ENCODE measurements at places on chromosomes 6 and 20. TPM values are rescaled to one million over a fixed set of nuclear protein-coding genes. Genes with fewer than 3 reads are reported as not detected.

GRCh38 chr6:138757136-138757535 is 16.4 kb upstream of the CCDC28A start:
- no peak for DNase-seq

DNA sequence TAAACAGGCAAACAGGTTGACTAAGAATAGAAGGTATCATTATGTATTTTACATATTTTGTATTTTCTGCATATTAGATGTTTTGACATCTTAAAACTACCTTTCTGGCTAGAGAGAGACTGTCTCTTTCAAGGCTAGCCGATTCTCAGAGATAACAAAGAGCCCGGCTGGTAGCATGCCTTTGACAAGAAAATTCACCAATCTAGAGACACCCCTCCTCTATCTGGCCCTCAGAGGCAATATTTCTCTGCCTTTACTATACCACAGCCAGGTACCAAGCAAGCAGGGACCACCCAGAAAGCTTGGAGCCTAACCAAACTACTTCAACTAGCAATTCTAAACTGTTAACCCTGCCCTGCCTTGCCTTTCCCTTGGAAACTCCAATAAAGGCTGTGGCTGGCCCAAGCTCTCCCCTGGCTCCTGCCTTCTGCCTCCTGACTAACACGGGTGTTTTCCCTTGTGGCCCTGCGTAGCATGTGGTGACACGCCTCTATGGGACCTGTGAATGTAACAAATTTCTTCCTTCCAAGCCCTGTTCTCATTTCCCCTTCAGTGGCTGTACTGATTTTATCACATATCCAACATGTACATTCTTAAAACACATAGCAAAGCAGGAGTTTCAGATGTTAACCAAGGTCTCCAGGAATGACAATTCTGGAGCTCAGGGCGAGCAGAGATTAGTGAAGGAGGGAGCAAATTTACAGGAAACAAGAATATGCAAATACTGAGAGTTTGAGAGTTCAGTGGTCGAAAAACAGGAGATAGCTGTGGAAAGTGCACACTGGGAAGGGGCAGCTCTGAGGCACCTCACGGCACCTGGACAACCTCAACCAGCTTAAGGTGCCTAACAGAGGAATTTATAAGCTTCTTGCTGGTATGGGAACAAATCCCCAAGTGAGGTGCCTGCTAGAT is 120.8 kb downstream of the BACH2 start:
- no peak for DNase-seq

DNA sequence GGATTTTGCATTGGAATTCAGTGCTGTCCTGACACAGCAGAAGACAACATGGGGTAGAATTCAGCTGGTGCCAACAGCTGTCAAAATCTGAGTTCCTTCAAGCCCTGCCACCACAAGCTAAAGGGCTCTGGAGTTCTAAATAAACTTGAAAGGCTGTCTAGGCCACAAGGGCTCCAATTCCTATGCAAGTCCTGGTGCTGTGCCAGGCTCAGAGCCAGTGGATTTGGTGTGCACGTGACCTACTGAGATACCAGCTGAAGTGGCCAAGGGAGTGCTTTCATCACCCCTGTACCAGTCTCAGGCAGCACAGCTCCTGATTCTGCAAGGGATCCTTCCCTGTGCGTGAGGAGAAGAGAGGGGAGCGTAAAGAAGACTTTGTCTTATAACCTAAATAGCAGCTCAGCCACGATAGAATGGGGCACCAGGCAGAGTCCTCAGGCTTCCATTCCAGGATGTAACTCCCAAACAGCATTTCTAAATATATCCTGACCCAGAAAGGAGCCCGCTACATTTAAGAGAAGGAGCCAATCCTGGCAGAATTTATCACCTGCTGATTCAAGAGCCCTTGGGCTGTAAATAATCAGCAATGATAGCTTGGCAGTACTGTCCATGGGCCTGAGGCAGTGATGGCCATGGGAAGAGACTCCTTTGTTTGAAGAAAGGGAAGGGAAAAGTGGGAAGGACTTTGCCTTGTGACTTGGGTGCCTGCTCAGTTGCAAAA is 881.2 kb upstream of the EPHA7 start:
- peak; percentile 82 for DNase-seq

- DNase-seq = no peak
These were observed 26.9 kb upstream of the FANCE start for GRCh38 chr6:35425284-35425683.

- DNase-seq = peak; percentile 13
These were observed 26.6 kb upstream of the MYT1 start for GRCh38 chr20:64137598-64138031.

Gene SLC22A7
- not detected for total RNA-seq

Gene HSD17B8
- 24.8 TPM for total RNA-seq

DNA sequence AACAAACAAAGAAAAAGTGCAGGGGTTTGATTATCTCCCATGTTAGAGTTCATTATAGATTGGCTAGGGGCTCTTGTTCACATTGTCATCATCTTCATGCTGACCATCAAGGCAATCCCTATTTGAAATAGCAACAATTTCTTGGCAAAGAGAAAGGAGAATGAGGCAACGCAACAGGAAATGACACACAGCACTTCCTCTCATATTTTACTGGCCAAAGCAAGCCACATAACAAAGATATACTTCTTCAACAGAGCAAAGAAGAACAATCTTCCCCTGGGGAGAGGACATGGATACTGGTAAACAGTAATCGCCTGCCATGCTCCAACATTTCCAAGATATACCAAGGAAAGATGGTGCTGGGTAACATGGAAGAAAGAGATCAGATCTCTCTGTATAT is 29.8 kb downstream of the EPM2A start:
- DNase-seq = no peak

Gene DUSP22
- total RNA-seq = 50.4 TPM

DNA sequence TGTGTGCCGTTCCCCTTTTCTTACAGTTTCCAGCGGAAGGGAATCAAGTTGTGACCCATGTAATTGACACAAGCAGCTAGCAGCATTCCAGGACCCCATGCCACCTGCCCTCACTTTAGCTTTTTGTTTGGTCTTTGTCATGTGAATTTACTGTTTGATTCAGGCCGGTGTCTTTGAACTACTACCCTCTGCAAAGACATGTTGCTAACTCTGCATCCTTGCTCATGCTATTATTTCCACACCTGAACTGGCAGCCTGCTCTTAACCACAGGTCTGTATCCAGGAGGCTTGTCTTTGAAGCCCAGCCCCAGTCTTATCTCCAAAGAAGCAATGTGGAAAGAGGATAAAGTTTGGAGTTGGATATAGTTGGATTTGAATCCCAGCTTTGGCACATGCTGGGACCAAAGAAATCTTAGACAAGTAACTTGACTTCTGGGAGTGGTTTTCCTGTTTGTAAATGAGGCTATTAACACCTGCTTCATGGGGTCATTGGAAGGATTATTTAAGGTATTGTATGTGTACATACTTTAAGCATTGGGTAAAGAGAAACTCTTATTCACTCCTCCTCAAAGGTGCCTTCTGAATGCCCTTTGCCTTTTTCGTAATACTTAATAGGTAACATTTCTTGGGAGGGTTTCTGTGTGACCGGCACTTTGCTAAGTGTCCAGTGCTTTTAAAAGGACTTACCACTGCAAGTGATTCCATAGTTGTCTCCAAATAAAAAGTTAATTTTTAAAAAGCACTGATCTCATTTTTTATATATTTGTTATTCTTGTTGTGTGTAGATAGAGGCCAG is 52.4 kb downstream of the RALY start:
- no peak for DNase-seq

- no peak for DNase-seq
These were observed 180.2 kb downstream of the MAFB start for GRCh38 chr20:40508821-40509220.

GRCh38 chr20:20010639-20011500 is 6.3 kb upstream of the NAA20 start:
- no peak for DNase-seq

Gene ROMO1
- 180 TPM for total RNA-seq

DNA sequence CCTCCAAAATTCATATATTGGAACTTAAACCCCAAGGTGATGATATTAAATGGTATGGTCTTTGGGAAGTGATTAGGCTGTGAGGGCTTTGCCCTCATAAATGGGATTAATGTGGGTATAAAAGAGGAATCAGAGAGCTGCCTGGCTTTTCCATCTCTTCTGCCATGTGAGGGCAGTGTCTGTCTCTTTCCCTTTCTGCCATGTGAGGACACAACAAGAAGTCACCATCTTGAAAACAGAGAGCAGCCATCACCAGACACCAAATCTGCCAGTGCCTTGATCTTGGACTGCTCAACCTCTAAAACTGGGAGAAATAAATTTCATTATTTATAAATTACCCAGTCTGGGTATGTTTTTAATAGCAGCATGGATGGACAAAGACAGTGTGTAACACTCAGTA is 263.0 kb downstream of the PAX1 start:
- DNase-seq = no peak

GRCh38 chr20:62360854-62361798 is 6.0 kb downstream of the LAMA5 start:
- peak; percentile 51 for DNase-seq

Gene COL12A1
- 9.5 TPM for total RNA-seq

DNA sequence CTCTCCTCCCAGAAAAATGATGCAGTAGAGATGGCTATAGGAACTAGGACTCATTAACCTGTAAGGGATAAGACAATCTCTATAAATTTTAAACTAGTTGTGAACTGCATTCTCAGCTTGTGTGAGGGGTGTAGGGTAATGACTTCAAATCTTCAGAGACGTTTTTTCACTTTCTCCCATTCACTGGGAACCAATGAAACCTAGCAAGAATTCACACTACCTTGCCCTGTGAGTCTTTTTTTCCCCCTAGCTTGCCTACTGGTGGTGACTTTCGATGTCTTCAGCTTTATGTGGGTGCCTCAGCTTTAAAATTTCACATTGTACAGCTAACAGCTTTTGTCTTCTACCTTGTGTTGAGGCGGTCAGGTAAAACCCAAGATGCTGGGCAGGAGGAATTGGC is 192.0 kb downstream of the MEI4 start:
- no peak for DNase-seq

Gene TMEM170B
- 5.4 TPM for total RNA-seq

Gene NKAIN4
- not detected for total RNA-seq

Gene SLC4A11
- 0.82 TPM for total RNA-seq

Gene BTNL2
- not detected for total RNA-seq

Gene RSPO4
- total RNA-seq = 0.42 TPM

Gene SLA2
- 0.47 TPM for total RNA-seq

Gene LY6G6D
- not detected for total RNA-seq

DNA sequence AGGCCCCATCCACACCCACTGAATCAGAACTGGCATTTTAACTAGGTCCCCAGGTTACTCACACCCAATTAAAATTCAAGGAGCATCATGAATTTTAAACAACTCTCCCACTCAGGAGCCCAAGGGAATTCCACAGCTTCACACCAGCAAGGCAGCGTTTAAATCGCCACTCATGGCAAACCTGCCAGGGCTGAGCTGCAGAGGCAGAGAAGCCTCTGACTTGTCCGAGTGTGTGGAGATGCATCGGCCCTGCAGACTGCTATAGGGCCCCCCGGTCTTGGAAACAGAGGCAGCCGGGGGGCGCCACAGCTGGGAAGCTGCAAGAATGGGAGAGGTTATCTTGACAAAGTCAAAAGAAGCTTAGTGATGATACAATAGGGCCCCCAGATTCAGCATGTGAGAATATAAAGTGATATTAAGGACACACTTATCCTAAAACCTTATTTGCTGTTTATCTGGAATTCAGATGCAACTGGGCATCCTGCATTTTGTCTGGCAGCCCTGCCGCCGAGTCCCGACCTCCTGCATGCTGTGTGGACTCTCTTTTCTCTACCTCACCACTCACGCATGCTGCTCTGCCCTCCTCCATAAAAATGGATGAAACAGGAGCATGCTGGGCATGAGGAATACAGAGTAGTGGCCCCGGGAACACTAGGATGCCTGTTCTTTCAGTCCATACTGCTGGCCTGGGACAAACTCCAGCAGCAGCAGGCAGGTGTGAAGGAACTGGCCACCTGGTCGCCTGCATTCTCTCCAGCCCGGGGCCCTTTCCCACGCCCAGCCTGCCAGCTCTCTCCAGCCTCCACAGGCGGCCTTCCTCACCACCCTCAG is 126.1 kb downstream of the PXDC1 start:
- no peak for DNase-seq

GRCh38 chr20:48691523-48691922 is 136.3 kb downstream of the PREX1 start:
- DNase-seq = no peak

Gene ULBP1
- total RNA-seq = 0.17 TPM

Gene PCK1
- total RNA-seq = 0.62 TPM

Gene ENPP3
- not detected for total RNA-seq

- DNase-seq = no peak
These were observed 5.0 kb upstream of the CD40 start for GRCh38 chr20:46113113-46113470.

DNA sequence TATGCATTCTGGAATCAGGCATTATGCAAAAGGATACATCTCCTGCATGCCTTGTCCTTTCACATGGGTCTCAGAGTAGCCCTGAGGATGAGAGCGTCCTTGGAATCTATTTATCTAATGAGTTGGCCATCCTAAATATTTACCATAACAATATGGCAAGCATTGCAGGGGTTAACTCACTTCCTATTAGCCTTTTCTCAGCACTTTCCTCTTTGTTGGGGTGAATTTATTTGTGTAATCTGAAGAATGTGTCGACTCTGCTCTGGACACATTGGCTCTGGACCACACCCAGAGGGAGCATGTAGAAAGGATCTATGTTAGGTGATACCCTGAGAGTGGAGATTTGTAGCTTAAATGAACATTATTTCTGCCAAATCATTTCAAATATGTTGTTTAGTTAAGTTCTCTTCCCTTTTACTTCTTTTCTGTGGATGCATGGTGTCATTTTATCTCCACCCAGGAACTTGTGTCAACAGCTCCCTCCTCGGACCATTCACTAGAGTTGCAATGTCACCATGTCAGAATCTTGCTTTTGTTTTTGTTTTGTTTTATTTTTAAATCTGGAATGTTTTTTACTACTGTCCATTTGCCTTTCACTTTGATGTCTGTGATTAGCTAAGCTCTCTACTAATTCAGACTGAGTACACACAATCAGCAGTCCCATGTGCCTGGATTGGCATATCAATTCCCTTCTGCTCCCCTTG is 757.0 kb upstream of the MMS22L start:
- DNase-seq = no peak

DNA sequence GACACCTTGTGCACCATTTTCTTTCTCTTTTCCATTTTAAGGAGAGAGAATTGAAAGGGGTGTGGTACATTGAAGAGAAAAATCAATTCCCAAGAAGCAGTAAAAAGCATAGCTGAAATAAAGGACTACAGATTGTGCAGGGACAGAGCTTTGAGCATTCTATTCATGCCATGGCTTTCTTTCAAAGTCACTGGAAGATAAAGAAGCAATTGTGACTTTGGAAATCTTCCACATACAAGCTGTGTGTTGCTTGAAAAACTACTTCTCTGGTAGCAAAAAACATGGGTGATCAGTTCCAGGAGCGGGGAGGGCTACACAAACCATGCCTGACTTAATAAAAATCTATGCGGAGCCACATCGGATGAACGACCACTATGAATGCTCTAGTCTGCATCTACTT is 230.2 kb upstream of the THEMIS start:
- DNase-seq = no peak

DNA sequence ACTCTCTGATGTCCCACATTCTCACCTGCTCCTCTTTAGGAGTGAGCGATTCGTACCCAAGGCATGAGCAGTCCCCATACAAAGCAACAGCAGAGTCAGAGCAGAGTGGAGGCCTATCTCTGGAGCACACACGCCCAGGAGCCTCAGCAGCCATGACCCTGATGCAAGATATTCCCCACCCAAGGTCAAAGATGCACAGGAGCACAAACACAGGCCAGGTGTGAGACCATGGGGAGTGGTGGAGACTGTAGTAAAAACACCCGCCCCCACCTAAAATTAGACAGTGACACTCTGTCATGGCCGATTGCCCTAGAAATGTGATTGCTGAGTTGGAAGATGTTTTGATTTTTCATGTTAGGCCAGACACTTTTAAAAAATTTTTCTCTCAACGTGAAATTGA is 21.4 kb downstream of the RRBP1 start:
- DNase-seq = no peak

Gene ZNF391
- 0.97 TPM for total RNA-seq

Gene LBP
- total RNA-seq = 0.25 TPM
